ENCODE measurements at places on chromosomes 1 and 21.
A peak's percentile ranks its signal among the peaks of the same experiment; 100 is the strongest.

GRCh38 chr1:19620786-19621185, 23.3 kb upstream of the NBL1 start:
- no peak for DNase-seq

GRCh38 chr1:52674497-52675384, 23.4 kb downstream of the COA7 start:
- DNase-seq: no peak

GRCh38 chr1:65114322-65114721, 33.7 kb upstream of the AK4 start:
- no peak for DNase-seq

- peak; percentile 76 for DNase-seq
These were observed 21.6 kb upstream of the POFUT2 start for GRCh38 chr21:45309069-45309986.

- no peak for DNase-seq
These were observed 194.6 kb downstream of the ST6GALNAC3 start for GRCh38 chr1:76269155-76269554.

DNA sequence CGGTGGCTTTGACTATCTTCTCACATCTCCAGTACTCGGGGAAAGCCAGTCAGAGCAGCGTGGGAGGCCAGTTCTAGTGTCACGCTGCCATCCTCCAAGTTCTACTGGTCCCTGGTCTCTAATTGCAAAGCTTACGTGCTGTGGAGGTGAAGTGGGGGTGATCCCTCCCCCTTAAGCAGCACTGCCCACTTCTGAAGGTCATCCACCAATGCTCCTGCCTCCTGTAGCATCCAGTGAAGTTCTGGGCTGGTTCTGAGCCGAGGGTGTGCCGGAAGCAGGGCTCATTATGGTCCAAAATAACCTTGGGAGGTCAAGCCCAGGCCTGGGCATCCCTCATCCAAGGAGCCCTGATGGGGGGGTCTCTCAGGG, 95.0 kb downstream of the CD58 start:
- DNase-seq: no peak

- DNase-seq: no peak
These were observed 88.8 kb downstream of the ST3GAL3 start for GRCh38 chr1:43796111-43796581.

DNA sequence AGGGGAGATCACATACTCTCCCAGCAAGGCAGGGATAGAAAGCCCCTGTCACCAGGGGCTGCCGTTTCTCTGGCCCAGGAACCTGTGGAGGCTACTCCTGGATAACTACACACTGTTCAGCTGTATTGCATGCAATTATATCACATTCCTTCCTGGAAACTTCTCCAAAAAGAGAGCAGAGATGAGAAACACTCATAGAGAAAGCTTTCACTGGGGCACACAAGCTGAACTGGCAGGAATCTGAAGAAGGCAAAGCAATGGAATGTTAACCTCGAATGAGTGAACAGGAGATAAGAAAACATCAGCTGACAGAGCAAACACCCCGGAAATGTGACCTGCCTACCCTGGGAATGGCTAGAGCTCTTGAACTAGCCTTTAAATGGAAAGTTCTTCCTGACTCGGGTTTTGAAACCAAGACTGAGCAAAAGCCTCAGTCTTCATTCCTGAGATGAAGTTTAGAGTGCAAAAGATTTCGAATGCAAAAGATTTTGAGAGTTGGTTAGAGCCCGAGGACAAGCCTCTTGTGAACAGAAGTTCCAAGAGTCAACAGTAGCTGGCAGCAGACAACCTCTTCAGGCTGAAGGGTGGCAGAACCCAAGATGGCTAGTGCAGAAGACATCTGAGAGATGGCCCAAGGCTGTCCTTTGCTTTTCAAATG, 32.3 kb downstream of the CCN1 start:
- no peak for DNase-seq

- DNase-seq: no peak
These were observed 109.0 kb upstream of the ETV3 start for GRCh38 chr1:157247005-157247763.

DNA sequence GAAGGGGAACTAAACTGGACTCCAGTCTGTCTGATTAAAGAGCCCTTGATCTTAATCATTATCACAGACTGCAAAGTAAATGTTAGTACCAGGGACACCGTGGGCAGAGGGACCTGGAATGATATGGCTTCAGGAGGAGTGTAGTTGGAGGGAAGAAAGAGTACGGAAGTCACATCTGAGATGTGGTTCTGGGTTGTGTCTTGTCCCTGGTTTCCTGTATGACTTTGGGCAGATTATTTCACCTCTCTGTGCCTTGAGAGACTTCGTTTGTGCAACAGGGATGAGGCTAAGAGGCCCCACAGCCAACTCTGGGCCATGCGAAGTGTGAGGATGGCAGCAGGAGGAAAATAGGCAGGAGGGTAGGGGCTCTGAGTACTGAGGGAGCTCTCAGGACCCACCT, 76.1 kb upstream of the SLC2A1 start:
- no peak for DNase-seq

All from suprapubic skin (tissue), 4 donors.